ENCODE measurements at places on chromosomes 1 and 21.

DNA sequence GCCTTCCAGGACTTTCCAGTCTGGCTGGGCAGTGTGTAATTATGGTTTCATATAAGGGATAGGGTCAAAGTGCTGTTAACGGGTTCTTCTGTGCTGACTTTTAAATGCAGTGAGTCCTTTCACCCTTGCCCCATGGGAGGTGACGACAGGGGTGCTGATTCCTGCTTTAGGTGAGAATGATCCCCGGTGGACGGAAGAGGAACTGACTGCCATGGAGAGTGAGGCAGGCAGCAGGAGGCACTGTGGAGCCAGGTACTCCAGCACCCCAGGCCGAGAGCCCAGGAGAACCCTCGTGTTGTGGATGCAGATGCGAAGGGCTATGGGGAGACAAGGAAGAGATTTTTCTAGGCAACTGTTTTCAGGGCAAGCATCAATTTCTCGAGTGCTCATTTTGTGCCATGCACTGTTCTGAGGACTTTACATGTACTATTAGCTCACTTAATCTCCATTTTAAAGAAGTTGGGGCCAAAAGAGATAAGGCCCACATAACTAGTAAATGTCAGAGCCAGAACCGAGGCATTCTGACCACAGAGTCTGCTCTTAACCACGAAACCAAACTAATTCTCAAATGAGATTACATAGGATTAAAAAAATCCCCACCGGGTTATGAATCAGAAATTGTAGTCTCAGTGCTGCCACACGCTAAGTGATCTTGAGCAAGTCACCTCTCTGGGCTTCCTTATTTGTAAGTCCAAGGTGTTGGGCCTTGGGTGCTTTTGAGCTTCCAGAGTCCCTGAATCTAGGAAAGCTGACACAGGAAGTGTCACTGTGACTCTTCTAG, 28.2 kb downstream of the STPG1 start:
- no peak for DNase-seq

DNA sequence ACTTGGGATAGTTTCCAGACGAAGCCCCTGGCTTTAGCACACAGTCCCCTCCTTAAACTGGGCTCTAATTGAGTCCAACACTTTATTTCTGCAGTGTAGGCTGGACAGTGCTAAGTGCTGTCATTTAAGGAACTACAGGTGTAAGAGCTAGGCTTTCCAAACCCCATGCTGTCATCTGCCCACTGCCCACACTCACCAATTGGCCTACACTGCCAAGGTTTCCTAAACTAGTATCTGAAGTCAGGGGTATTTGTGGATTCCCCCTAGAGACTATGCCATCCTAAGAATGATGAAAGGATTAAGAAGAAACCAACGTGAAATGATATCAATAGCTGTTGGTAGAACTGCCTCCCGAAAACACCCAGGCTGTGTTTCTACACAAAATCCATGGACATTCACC, 160.9 kb downstream of the TBX15 start:
- DNase-seq, result no peak

DNA sequence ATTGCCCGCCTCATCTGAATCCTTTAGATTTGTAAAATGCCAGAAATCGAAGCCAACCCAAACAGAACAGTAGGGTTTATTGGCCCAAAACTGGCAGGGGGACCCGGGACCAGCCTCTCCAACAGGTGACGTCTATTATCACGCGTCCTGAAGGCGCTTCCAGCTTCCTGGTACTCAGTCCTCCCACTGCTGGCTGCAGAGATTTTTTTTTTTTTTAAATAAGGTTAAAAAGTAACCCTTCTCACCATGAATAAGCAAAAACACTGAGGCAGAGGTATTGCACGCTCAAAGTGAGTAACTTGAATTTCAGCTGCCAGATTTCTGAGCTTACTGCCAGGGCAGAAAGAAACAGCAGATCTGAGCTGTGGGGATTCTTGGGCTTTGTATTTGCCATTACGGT, 54.4 kb upstream of the GCLM start:
- no peak for DNase-seq

DNA sequence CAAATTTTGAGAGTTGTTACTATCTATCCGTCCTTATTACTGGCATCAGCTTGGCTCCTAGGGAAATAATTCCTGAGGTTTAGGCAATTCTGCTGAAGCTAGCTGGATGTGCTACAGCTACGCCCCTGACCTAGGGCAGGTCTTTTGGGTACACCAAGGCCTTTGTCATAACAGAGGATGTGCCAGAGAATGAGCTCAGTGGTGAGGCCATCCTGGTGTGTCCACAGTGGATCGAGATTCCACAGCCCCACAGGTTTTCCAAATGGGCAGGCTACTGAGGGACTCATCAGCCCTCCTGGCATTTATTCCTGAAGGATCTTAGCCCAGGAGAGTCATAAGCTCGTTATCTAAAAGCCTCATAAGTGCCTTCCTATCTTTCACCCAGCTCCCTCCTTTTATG, 475.2 kb upstream of the USP24 start:
- DNase-seq, result no peak

- DNase-seq, result no peak
Measured at GRCh38 chr1:80154176-80154575, 1147.6 kb upstream of the ADGRL4 start.

- DNase-seq, result no peak
Measured at GRCh38 chr1:78009836-78010235, 5.1 kb downstream of the DNAJB4 start.

GRCh38 chr1:240501115-240501514, 110.8 kb downstream of the GREM2 start:
- DNase-seq, result no peak

- DNase-seq, result no peak
Measured at GRCh38 chr1:230422221-230422981, 3.7 kb downstream of the PGBD5 start.

DNA sequence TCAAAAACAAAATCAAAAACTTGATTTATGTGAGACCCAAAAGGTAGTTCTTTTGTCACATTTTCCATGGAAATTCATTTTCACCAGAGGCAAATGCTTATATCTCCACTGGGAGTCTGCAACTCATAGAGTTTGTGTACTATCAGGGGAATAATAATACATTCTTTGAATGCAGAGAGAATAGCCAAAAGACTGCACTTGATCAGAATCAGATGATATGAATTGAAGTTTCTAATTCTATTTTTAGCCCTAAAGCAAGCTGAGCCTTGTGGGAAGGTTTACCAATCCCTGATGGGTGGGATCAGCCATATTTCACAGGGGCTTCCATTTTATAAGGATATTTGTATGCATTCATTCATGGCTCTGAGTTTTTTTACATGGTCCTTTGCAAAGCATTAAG, 49.6 kb downstream of the TSEN15 start:
- DNase-seq, result no peak

All from stimulated activated CD4-positive, alpha-beta T cell treated with anti-CD3 and anti-CD28 coated beads, Interleukin-1b, Interleukin-23, amount 100 ng/mL, for 24 hours (primary cell).